H4 (cell line): ENCODE measurements at places on chromosomes 7 and 10. TPM values are rescaled to one million over a fixed set of nuclear protein-coding genes. Genes with fewer than 3 reads are reported as not detected.

DNA sequence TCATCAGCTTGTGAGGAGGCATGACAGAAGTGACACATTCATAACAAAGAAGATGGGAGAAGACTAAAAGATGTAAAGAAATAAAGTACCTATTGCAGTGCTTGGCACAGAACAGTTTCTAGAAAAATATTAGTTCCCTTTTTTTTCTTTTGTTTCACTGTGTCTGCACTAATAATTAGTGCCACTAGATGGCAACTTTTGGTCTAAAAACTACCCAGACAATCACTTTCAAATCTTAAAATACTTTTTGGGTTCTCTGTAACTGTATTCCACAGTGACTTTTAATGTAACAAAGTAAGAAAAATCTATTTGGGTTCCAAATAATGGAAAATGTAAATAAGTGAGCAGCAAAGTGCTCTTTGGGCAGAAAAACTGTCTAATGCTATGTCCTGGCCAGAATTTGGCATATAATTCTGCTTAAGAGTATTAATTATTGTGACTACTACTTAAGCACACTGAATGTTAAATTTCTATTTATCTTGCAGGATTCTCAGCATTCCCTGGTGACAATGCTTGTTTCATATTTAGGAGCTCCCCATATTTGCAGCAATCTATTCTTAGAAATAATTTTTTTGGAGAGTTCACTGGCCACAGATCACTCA lies 134.8 kb upstream of the KIF5B start:
- no peak for DNase-seq

Gene NYAP1
- total RNA-seq = not detected in 2 replicates

- peak; percentile 81 for DNase-seq
These were observed 95.4 kb downstream of the ZRANB1 start for GRCh38 chr10:125037145-125037877.

- DNase-seq = peak; percentile 93
These were observed 493.4 kb downstream of the TNS3 start for GRCh38 chr7:47088329-47089067.

Gene ASAH2
- total RNA-seq = 0.31 and 3.8 TPM in 2 replicates

Gene LIPN
- not detected in 2 replicates for total RNA-seq

Gene MRLN
- total RNA-seq = not detected in 2 replicates

- no peak for DNase-seq
These were observed 6.4 kb downstream of the AGBL3 start for GRCh38 chr7:134992626-134993179.

GRCh38 chr10:2948127-2948854 lies 119.1 kb upstream of the PFKP start:
- DNase-seq = no peak

Gene CLDN4
- 1.2 and 4.0 TPM in 2 replicates for total RNA-seq

GRCh38 chr10:33421789-33422462 lies 87.5 kb upstream of the NRP1 start:
- DNase-seq = peak; percentile 76

Gene AGR2
- total RNA-seq = not detected in 2 replicates

Gene GJC3
- total RNA-seq = 0.10 TPM in 1 of 2 replicates, not detected in the other

Gene TRPV6
- not detected in 2 replicates for total RNA-seq

DNA sequence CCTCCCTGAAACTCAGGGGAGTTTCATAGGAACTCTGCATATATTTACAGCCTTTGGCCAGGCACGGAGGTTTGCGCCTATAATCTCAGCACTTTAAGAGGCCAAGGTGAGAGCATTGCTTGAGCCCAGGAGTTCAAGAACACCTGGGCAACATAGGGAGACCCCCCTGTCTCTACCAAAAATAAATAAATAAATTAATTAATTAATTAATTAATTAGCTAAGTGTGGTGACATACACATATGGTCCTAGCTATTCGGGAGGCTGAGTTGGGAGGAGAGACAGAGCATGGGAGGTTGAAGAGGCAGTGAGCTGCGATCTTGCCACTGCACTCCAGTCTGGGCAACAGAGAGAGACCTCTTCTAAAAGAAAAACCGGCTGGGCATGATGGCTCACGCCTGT lies 9.4 kb upstream of the LEP start:
- no peak for DNase-seq

DNA sequence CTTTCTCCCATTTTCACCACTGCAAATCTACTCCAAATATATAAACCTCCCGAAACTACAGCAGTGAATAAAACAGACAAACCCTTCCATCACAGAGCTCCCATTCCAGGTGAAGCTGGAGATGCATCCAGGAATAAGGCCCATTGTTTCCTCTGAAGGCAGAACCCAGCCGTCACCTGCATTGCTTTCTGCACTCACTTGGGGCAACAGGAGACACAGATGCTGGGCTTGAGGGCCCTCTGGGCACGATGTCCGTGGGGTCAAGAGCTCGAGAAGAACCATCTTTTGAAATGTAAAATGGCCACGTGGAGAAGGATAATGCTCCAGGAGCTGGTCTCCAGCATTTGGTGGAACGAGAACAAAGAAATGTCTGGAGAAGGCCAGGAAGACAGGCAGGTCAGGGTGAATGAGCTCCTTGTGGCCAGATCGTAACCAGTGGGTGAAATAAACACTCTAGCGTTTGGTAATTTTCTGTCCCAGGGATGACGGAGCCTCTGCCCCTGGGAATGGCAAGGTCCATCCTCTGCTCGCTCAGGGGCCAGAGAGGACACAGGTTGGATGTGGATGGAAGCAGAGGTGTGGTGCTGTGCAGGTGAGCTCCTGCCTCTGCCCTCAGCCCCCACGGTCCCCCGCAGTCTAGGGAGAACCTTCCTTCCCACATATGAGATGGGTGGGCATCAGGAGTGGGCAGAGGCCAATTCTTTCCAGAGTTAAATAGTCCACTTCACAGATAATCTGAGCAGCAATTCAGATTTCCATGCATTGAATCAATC lies 556.1 kb downstream of the DNAJB6 start:
- no peak for DNase-seq

DNA sequence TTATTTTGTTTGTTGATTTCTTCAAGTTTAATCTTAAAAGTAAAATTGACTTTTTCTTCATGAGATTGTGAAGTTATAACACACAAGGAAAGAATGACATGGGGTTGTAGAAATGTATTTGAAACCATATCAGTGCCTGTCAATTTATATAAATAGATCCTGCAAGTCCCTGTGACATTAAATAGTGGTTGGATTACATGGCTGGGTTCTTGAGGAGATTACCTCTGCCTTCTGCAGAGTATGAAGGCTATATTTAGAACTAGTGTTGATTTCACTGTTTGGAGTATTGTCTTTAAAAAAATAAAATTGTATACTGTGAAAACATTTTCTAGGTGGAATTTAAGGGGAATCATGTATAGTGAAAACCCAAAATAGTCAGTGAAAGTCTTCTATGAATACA lies 385.8 kb upstream of the SMIM30 start:
- no peak for DNase-seq

Gene MOGAT3
- not detected in 2 replicates for total RNA-seq

GRCh38 chr10:122473116-122473515 lies 11.8 kb downstream of the HTRA1 start:
- no peak for DNase-seq

GRCh38 chr10:26697163-26697921 lies at the start of gene PDSS1:
Gene PDSS1 (plus strand): TSS chr10:26697701. CDS start chr10:26697712, 11 bp downstream.
- DNase-seq = peak; percentile 16

Gene CLEC5A
- not detected in 2 replicates for total RNA-seq

- DNase-seq = peak; percentile 31
These were observed 50.4 kb upstream of the WNT16 start for GRCh38 chr7:121278120-121279021.

- peak; percentile 60 for DNase-seq
These were observed 6.7 kb upstream of the SMNDC1 start for GRCh38 chr10:110311357-110311949.

Gene HUS1
- 43.4 and 43.8 TPM in 2 replicates for total RNA-seq

GRCh38 chr7:141844256-141844655 lies 3.0 kb upstream of the PRSS37 start:
- DNase-seq = no peak

DNA sequence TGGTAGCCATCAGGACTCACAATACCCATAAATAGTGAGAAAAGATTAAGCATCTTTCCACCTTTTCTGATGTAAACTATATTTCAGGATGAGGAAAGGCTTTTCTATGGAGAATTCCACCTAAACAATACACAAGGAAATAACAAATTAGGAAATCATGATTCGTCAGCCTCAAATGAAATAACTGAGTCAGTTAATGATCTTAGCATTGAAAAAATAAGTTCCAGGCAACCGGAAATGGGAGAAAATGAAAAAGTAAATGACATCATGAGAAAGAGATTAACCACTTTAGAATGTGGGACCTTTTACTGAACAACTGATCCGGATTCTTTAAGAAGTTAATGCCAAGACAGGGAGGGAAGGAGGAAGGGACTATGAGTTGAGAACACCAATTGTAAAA lies 742.3 kb downstream of the TNS3 start:
- DNase-seq = no peak
